ENCODE measurements at places on chromosomes 3 and 15. TPM values are rescaled to one million over a fixed set of nuclear protein-coding genes. Genes with fewer than 3 reads are reported as not detected.
A peak's percentile ranks its signal among the peaks of the same experiment; 100 is the strongest.

RBP2 gene
- total RNA-seq, result 1.4 TPM

ADAMTSL3 gene
- total RNA-seq, result 0.72 TPM

GRCh38 chr3:78941587-78941986, 826.2 kb downstream of the ROBO1 start:
- DNase-seq, result no peak

DNA sequence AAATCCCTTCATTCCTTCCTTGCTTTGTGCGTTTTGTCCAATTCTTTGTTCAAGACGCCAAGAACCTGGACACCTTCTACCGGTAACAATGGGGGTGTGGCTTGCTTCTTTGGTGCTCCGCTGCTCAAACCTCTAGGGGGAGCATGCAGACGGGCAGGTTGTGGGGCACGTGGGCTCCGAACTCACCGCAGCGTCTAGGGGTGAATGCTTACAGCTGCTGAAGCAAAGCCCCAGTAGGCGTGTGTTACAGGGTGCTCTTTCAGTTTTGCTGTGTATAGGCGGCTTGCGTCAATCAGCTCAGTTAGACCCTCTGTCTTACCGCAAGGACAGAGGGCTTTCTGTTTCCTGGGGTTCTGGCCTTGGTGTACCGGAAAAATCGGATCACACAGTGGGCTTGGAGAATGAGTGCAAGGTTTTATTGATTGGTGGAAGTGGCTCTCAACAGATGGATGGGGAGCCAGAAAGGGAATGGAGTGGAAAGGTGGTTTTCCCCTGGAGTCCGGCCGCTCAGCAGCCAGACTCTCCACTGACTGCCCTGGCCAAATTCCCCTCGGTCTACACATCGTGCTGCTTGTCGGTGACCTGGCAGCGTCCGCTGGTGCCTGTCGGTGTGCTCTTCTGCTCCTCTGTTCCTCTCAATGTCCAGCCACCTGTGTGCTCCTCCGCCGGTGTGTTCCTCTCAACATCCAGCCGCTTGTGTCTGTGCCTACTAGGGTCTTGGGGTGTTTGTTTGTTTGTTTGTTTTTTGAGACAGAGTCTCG, 1.2 kb upstream of the LRRC34 start:
- peak; percentile 73 for DNase-seq

DNA sequence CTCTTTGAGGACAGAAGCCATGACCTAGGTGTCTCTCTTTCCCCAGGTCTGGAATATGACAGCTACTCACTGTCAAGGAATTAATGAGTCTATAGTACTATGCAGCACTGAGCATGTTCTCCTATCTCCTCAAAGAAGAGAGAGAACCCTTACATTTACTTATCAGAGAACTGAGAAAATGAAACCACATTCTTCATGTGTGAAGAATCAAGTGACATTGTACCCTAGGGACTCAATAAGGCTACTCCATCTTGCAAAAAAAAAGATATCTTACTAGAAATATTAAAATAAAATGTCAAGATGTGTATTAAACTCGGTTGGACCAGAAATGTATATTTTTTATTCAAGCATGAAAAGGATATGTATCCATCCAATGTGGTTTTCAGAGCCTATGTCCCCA, 133.2 kb upstream of the COL8A1 start:
- no peak for DNase-seq
